NB4 (cell line): ENCODE measurements at places on chromosomes 2 and 18.

DNA sequence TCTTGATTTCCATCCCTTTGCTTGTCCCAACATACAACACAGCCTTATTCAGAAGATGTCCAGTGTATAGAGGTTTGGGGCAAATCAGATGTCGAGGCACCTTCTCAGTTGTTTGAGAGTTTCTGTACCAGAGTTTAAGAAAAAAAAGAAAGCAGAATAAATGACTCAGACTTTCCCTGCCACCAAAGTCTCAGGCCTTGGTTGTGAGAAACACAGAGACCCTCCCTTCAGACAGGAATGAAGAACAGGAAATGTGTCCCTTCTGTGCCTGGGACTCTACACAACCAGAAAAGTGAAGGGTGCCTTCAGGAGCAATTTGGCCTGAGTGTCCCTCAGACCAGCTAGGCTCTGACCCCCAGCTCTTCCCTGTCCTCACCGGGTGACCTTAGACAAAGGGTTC is 37.3 kb upstream of the REL start:
- DNase-seq = no peak

GRCh38 chr2:19114754-19115231 is 243.6 kb downstream of the OSR1 start:
- DNase-seq = no peak

DNA sequence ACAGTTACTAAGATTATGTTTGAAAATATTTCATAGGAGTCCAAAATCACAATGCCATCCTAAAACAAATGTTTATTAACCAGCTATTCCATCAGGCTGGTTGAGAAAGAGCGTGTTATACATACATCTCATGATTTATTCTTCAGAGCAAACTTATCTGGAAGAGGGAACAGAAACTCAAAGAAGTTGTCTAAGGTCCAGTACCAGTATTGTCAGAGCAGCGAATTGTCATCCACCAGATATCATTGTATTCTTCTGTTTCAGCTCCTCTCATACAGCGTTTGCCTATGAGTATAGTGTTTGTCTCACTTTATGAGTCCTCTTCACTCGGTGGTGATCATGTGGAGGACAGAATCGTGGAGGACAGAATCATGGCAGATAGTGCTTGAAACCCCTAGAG is 238.2 kb downstream of the OSR1 start:
- DNase-seq = no peak

DNA sequence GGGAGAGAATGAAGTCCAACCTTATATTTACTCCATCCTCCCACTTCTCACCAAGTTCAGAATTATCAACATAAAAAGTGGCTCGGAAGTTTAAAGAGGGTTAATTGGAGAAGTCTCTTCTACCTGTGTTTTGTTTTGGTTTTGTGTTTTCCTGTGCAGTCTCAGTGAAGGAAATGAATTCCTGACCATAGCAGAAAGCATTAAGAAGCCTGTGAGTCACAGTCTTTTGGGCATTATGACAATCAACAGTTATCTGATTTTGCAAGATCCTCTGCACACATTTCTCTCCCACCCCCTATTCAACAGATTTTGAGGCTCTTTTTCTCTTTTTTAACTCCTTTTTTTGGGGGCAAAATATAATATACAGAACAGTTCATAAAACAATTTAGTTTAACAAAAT is 8.6 kb upstream of the RPL37A start:
- DNase-seq = peak; percentile 89

GRCh38 chr2:232887171-232887850 is 17.2 kb downstream of the SNORC start:
- DNase-seq = peak; percentile 28

DNA sequence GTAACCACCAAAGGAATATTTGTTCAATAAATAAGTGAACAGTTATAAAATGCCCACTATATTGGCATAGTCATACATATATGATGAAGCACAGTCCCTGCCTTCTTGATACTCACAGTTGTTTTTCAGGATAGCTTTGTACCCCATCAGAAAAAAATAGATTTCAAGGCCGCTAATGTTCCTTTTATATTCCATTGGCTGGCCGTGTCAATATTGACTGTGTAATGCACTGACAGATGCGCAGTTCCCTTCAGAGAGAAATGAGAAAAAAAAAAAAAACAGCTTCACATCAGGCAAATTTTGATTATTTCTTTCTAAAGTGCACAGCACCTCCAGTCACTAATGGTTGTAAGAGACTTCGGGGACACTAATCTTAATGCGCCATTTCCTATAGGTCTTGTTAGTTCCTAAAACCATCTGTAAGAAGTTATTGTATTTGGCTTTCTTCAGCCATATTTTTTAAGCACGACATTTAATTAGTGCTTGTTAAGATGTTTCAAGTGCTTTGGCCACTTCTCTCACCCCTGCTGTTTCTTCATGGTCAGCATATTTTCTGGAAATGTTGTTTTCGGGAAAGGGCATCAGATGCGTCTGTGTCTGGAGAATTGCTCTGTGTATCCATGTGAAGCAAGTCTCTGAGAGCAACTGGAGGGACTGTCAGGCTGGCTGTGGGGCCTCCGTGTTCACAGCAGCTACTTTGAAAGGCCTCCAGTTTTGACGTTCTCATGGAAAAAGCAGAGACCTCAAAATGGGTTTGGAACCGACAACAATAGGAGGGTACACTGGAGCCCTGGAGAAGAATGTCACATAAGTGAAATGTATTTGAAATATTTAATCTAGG is 378.3 kb downstream of the MTX2 start:
- DNase-seq = no peak

- DNase-seq = no peak
These were observed 993.5 kb upstream of the DDX18 start for GRCh38 chr2:116820986-116821385.

DNA sequence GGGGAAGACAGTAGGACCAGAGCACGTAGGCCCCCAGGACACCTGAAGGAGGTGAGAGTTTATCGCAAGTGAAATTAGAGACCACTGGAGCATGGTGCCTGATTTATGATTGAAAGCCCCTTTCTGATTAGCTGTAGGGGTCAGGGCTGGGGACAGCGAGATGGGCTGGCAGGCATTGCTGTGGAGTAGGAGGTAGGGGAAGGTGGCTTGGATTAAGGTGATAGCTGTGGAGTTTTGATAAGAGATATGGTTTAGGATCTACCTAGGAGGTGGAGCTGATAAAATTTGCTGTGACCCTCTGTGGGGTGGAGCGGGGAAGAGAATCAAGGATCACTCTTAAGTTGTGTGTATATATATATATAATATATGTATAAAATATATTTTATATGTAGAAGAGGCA is 157.5 kb downstream of the CD8B2 start:
- DNase-seq = no peak

DNA sequence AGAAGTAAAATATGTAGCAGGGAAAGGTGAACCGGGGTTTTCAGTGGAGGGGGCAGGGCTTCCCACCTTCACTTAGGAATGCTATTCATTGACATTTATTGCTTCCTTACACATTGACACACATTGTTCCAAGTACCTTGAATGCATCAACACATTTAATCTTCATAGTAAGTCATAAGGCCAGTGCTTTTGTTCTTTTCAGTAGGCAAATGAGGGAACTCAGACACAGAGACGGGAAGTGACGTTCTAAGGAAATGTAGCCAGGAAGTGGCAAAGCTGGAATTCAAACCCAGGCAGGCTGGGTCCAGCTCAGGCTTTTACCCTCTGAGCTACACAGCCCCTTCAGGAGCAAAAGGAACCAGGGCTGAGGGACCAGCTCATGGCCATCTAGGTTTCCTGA is 20.7 kb downstream of the BMP10 start:
- no peak for DNase-seq

DNA sequence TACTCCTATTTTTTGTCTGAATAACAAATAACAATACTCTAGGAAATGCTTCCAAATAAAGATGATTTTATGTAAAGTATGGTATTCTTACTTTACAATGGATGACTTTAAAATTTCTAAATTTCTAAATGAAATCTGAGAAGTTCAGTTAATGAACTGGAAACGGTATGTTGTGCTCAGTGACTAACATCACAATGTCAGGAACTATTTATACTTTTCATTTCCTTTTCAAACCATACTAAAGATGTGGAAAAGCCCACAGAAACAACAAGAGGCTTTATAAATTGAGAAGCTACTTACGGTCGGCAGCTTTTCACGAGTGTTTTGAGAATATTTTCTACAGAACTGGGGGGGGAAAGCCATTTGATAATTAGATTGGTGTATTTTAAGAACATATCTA is 31.1 kb downstream of the PSME4 start:
- DNase-seq = no peak

- DNase-seq = peak; percentile 8
These were observed 150.6 kb downstream of the PRPF40A start for GRCh38 chr2:152566728-152567069.

DNA sequence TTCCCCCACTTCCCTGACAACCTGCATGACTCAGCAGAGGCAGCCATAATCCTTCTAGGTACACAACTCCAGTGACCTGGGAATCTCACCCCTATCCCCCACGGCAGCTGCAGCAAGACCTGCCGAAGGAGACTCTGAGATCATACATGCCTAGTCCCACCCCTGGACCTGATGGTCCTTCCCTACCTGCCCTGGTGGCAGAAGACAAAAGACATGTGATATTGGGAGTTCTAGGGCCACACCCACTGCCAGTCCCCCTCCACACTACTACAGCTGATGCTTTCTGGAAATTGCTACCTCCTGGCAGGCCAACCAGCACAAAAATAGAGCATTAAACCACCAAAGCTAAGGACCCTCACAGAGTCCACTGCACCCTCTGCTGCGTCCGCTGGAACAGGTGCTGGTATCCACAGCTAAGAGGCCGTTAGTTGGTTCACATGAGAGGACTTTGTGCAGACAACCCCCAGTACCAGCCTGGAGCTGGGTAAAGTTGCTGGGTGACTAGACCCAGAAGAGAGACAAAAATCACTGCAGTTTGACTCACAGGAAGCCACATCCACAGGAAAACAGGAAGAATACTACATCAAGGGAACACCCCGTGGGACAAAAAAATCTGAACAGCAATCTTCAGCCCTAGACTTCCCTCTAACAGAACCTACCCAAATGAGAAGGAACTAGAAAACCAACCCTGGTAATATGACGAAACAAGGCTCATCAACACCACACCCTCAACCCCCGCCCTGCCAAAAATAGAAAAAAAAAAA is 12.5 kb downstream of the MARCO start:
- DNase-seq = peak; percentile 41

- DNase-seq = no peak
These were observed 249.1 kb downstream of the SUCLG1 start for GRCh38 chr2:84209941-84210340.

DNA sequence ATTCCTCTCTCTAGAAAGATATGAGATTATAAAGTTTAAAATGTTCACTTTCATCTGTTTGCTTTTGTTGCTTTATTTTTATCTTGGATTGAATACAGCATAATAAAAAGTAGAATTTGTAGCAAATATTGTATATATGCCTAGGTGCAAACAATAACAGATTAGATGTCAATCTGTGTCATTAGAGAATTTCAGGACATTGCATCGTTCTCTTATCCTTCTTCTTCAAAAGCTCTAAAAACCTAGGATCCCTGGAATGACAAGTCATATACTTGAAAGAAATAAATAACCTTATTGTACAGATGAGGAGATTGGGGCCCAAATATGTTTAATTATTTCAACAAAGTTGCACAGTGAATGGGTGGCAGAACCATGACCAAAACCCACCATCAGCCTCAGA is 102.8 kb upstream of the BZW1 start:
- DNase-seq = no peak
